Stimulated activated CD4-positive, alpha-beta T cell treated with anti-CD3 and anti-CD28 coated beads, Interleukin-2, amount 100 ng/mL, for 4 hours (primary cell): ENCODE measurements at places on chromosomes 6 and 20.

GRCh38 chr6:766625-767024, 73.7 kb upstream of the EXOC2 start:
- no peak for DNase-seq

DNA sequence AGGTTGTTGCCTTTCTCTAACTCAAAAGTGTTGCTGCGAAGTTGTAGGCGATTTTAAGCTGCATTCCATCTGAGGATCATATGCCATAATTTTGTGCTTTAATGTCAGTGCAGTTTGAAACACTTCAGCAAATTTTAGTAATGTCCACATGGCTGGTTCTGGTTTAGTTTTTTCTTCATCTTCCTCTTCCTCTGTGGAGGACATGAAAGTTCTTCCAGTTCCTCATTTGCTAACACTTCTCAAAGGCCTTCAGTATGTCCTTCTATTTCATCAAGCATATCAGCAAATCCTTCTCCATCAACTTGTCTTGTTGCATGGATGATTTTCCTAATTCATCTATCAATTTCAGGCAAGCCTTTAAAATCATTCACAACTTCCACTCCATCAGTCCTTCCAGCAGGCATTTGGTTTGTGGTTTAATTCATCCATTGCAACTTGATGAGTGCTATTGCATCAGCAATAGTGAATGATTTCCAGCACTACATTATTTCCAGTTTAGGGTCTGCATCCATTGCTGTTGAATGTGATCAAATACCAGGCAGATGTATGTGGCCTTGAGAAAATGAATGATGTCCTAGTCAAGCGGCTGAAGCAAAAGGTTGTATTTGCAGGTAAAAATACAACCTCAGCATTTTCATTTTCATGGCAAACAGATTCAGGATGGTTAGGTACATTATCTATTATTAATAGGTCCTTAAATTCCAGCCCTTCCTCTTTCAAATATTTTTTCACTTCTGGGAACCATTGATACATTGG, 20.2 kb downstream of the SHLD1 start:
- DNase-seq: no peak

- no peak for DNase-seq
These were observed 351.7 kb downstream of the CDC5L start for GRCh38 chr6:44739181-44739580.

DNA sequence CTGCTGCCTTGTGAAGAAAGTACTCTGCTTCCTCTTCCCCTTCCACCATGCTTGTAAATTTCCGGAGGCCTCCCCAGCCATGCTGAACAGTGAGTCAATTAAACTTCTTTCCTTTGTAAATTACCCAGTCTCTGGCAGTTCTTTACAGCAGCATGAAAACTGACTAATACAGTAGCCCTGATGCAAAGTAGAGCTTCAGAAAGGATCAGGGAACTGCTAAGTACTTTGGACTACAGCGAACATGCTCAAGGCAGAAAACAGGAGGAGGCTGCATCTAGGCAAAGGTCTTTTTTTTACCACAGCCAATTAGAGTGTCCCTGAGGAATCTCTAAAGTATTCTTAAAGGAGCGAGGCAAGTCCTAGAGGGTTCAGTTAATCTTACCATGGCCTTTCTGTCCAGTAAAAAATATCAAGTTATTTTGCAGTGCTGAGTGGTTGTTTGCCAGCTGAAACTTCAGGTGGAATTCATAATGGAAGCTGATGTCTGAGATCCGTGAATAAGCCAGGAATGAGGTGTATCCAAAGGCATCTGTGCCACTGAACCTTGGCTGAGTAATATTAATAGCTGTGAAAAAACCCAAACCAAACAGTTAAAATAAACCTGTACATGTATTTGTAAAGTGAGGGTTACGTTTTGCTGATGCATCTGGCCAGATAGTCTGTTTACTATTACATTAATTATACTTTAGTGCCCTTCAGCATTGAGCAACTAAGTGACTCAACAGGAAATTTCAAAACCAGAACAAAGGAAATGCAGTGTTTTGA, 170.4 kb downstream of the PHF3 start:
- no peak for DNase-seq

DNA sequence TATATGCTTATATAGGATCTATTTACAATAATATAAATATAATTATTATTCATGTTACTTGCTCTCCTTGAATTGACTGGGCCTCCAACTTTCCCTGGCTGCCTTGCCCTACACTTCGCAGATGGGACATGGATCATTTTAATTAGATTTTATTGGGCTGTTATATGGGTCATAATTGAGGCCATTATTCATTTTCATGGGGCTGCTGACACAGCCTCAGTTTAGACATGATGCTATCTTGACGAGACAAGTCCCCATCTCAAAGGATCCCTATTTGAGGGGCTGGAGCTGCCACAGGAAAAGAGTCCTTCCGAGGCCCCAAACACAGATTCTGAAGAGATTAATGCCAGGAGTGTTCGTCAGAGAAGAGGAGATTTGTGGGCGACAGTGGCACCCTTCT, 170.4 kb downstream of the DHX35 start:
- no peak for DNase-seq

GRCh38 chr20:62558779-62559178, 83.0 kb upstream of the GATA5 start:
- no peak for DNase-seq

DNA sequence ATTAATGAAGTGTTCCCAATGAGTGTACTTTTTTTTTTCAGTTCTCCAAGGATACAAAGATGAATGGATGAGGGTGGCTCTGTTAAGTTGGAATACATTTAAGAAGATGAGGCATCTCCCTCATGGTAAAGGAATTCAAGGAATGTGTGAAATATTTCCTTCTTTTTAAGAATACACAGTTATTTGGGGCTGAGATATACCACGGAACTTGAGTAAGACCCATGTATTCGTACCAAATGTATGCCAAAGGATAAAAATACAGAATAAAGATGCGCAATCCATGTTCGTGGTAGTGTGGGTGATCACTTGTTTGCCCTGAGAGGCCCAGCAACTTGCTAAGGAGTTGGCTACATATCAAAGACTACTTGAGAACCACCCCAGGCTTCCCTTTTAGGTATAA, 164.2 kb upstream of the TCF21 start:
- DNase-seq: no peak

- DNase-seq: no peak
These were observed 40.8 kb downstream of the SNRNP48 start for GRCh38 chr6:7630792-7631191.

- no peak for DNase-seq
These were observed 33.9 kb downstream of the PPARD start for GRCh38 chr6:35376281-35376680.
